ENCODE measurements at places on chromosomes 5 and 9.

- peak; percentile 75 for DNase-seq
These were observed at the start of gene WHRN for GRCh38 chr9:114505187-114506081. TSS of gene WHRN (minus strand) at chr9:114505473. CDS start at chr9:114504801, 672 bp downstream.

- no peak for DNase-seq
These were observed 83.7 kb upstream of the SMIM15 start for GRCh38 chr5:61245936-61246335.

DNA sequence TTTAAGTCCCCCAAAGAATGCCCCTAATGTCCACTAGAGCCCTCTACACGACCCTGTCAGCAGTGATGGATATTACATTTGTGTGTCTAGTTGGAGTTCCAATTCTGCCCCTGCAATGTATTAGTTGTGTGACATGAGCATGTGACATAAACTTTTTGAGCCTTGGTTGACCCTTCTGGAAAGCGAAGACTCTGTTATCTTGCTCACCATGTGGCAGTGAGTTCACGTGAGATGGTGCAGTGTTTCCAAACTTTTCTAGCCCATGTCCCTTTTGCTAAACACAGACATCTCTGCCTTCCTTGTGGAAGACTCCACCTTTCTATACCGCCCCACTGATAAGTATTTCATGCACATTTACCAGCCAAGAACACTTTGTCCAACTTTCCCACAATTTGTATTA, 87.0 kb upstream of the BOD1 start:
- no peak for DNase-seq

DNA sequence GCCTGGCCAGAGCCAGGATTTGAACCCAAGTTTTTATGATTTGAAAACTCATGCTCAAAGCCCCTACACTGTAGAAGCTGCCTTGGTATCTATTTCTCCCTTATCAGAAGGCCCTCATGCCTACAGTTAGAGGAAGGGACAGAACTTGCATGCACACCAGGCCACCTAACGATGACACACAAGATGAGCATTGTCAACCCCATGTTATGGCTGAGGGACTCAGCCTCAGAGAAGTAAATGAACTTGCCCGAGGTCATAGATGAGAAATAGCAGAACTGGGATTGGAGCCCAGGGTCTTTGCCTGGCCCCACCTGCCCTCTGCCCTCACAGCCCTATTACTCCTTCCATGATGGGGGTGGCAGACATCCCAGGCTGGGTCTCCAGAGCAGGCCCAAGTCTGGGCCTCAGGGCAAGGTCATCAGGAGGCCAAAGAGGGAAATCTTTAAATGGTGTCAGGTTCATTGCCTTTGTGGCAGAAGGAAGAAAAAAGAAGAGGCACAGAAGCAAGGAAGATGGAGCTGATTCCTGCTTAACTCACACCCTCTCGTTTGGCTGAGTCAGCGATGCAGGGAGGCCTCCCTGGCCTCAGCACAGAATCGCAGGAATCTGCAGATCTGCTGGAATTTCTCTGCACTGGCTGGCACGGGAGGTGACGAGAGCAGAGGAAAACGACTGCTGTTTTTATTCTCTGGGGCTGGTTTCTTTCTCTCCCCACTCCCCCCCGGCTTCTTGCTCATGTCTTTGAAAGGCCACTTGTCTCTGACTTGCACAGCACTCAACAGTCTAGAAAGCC, 20.6 kb upstream of the CRB2 start:
- DNase-seq: no peak

DNA sequence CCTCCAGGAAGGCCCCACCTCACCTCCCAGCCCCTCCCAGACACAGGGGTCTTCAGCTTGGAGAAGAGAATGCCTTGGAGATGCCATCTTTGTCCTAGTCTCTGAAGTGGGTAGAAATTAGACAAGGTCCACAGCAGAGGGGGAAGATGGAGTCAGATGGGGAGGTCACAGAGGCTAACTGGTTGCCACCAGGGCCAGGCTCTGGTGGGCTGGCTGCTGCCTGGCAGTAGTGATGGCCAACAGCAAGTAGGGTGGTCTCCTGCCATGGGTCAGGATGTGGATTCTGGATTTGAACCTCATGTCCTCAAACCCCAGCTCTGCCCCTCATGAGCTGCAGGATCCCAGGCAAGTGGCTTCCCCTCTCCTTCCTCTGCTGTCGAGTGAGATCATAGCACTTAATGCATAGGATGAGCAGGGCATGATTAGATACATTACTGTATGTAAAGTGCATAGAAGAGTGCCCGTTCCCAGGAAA, 38.7 kb upstream of the NEK6 start:
- DNase-seq: no peak

- DNase-seq: no peak
These were observed 160.8 kb downstream of the CEMIP2 start for GRCh38 chr9:71607461-71607881.

DNA sequence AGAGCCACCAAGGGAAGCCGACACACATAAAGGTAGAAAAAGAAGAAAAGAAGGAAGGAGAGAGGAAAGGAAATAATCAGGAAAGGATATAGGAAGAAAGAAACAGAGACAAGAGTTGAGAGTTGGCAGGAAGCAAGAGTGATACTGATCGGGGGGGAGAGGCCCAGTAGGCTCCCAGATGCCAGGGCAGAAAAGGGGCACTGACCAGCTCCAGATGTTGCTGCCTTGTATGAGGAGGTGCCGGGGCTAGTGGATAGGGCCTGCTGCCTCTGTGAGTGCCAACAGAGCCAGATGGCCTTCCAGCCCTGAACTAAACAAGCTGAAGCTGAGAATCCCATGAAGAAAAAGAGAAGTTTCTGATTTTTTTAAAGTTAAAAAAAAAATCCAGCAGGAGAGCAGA, 82.0 kb upstream of the TRIM32 start:
- DNase-seq: no peak

DNA sequence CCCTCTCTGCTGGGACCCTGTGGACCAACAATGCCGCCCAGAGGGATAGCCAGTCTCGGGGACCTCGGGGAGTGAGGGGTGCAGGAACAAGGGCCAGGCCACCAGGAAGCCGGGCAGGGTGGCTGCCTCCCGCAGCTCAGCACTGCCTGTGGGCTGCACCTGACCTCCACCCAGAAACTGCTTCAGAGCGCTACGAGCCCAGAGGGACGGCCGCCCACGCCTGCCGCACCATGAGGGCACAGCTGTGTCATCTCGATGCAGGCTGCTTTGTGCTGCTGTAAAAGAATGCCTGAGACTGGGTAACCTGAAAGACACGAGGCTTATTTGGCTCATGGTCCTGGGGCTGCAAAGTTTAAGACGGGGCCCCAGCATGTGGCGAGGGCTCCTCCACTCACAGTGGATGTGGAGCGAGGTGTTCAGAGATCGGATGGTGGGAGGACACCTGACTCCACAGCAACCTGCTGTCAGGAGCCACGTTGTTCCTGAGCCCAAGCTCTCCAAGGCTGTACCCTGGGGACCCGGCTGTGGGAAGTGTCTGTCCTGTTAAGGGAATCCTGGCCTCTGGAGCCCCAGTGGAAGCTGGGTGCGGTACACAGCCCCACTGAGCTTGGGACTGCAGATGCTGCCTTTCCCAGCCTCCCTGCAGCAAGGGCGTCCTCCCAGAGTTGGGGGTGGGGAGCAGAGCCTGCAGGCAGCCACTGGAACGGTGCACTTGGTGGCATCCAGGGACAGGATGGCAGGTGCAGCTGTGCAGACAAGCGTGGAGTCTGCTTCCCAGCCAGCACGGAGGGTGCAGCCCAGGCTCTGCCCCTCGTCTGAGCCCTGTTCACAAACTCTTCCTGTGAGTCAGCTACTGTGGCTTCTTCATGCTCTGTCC, 11.8 kb upstream of the ZDHHC11 start:
- no peak for DNase-seq

- DNase-seq: no peak
These were observed 22.6 kb downstream of the DUSP1 start for GRCh38 chr5:172748341-172748843.

- DNase-seq: no peak
These were observed 8.3 kb downstream of the C9orf152 start for GRCh38 chr9:110199643-110200042.

DNA sequence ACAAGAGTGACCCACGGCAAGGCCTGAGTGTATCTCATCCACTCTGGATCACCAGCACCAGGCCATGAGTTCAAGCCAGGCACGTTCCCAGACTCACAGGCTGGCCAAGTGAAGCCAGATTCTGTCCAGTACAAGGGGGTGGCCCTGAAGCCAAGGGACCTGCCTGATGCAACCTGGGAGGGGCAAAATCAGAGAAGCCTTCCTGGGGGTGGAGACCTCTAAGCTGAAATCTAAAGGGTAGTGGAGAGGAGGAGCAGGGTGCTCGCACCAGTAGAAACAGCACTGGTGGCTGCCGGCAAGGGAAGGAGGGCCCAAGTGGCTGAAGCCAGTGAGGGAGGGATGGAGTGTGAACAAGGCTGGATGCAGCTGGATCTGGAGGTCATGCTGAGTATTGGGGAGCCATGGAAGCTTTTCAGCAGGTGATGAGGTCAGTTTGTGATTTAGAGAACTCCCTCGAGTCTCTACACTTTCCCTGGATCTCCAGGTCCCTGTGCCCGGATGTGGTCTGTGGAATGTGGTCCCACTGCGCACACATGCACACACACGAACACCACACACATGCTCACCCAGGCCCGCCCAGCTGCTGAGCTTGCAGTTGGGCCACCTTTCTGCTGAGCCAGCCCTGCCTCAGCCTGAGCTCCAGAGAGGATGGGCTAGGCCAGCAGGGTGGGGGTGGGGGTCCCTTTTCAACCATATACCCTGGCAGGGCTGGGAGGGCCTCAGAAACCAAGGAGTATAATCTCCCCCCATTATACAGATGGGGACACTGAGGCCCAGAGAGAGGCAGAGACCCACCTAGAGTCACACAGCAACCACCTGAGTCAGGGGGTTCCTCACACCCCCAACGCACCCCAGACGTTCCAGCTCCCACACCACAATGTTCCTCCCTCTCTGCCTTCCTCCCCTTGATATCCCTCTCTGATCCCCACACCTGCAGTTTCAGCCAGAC, 1.6 kb downstream of the PIP5KL1 start:
- DNase-seq: no peak

DNA sequence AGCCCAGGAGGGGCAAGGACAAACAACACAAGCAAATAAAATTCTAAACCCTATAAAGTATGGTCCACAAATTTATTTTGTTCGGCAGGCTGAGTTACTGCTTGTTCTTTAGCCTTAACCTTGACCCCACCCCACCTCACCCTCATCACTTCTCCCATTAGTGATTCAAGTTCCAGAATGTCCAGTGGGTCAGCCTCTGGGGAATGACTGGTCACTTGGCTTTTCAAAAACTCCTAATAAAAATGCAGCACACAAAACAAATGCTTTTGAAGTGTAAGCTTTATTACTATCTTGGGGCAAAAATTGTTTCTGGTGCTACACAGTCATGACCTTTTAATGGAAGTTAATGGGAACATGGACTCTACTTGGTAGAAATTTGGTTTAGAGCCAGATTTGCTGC, 142.1 kb downstream of the MPDZ start:
- DNase-seq: no peak

- DNase-seq: no peak
These were observed 7.0 kb downstream of the NFIB start for GRCh38 chr9:14306672-14307660.

- DNase-seq: no peak
These were observed 77.0 kb downstream of the ZCCHC7 start for GRCh38 chr9:37197158-37198038.

DNA sequence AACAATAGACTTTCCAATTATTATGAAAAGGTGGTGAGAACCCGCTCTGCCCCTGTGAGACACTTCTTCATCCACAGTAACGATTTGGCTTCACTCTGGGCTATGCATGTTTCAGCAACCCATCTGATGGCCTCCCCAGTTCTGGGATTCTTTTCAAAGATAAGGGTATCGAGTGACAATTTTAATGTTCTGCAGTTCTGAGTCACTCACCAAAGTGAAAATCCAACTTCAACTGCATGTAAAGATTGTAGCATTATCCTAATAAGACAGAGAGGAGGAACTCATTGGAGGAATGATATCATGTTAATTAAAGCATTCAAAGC, 1078.3 kb upstream of the SEMA6A start:
- DNase-seq: no peak

DNA sequence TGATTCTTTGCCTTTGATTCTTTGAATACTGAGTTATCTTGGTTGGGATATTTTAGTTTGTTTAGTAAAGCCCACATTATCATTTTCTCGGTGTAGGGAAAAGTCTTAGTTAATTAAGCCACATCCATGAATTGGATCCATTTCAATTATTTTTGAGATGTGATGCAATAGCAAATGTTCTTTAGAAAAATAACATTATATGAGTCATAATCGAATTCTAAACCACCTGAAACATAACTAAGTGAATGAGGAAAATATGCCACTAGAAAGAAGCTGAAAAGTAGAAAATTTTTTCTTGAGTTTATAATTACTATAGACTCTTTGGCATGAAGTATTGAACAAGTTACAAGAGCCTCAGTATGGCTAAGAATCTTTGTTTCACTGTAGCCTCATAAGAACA, 17.5 kb upstream of the CCDC192 start:
- DNase-seq: no peak

GRCh38 chr9:119398350-119398749, 29.1 kb upstream of the BRINP1 start:
- no peak for DNase-seq

GRCh38 chr9:131188976-131189375, 63.6 kb downstream of the NUP214 start:
- no peak for DNase-seq

- no peak for DNase-seq
These were observed 138.8 kb downstream of the SMC2 start for GRCh38 chr9:104232781-104233341.
